ENCODE measurements at places on chromosomes 1 and 21.

GRCh38 chr1:21264898-21265297 is 25.4 kb downstream of the ECE1 start:
- DNase-seq: no peak

DNA sequence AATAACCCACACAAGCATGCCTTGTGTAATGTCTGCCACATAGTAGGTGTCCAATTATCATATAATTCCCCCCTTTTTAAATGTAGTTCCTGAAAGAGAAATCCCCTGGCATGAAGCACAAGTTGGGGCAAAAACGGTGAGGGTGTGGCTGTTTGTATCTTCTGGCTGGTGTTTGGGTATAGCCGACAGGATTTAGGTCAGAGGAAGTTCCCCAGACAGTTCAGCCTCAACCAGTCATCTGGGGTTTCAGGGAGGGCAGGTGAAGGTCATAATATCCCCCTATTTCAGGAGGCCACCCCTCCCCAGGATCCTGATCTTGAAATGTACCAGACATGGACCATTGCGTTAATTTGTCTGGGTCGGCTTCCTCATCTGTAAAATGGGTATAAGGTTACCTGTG is 29.1 kb upstream of the JUN start:
- peak; percentile 59 for DNase-seq

- DNase-seq: no peak
These were observed 340.1 kb upstream of the RGS18 start for GRCh38 chr1:191818198-191818597.

DNA sequence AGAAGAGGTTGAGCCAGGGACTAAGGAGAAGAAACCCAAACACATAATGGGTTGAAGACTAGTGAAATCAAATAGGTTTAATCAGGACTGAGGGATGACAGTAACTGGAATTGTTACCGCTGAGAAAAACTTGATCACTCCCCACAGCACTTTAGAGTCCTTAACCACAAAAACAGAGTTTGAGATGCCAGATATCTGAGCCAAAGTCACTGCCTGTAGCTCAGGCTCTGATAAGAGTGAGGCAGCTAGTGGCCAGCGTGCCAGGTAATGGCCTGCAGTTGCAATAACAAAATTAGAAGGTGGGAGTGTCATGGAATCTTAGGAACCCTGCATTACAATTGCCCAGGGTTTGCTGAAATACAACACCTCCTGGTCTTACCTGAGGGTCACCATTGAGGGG is 48.0 kb downstream of the PRKAB2 start:
- no peak for DNase-seq

DNA sequence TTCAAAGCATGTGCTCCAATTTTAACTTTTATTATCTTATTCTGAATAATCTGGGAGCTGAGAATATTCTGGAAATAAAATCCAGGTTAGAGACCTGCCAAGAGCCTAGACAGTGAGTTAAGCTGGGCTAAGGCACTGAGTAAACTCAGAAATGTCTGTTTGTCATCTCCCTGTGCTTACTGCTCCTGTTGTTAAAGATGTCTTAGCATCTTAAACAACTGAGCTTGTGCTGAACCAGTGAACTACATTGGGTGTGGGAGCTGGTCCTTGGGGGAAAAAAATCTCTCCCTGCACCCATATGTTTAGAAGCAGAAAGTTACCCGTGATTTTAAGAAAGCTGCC is 25.0 kb upstream of the AHCYL1 start:
- no peak for DNase-seq

DNA sequence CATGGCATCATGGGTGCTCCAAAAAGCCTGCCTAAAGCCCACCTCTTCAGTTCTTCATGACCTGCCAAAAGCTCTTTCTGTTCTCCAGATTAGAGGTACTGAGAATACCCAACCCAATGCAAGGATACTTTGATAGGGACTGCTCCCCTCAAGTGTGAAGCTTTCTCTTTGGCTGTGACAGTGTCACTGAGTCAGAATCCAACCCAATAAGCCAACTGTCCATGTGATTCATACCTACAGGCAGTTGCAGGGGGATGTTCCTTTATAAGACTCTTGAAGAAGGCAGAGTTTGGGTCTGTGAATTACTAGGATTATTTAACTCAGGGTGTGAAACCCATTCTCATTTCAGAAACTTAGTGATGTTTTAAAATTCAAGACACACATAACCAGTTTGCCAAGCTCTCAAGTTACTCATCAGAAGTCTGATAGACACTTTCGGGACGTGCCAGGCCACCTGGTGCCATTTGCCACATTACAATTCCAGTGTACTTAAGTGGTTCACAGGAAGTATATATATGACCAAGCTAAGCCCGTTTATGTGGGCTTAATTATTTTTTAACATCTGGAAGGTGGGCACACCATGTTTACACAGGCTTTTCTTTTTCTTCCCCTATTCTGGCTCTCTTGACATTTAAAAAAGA is 265.8 kb downstream of the NFIA start:
- DNase-seq: no peak

GRCh38 chr1:7171168-7171567 is 385.9 kb downstream of the CAMTA1 start:
- no peak for DNase-seq

- DNase-seq: no peak
These were observed 55.9 kb downstream of the GON4L start for GRCh38 chr1:155801149-155801548.

DNA sequence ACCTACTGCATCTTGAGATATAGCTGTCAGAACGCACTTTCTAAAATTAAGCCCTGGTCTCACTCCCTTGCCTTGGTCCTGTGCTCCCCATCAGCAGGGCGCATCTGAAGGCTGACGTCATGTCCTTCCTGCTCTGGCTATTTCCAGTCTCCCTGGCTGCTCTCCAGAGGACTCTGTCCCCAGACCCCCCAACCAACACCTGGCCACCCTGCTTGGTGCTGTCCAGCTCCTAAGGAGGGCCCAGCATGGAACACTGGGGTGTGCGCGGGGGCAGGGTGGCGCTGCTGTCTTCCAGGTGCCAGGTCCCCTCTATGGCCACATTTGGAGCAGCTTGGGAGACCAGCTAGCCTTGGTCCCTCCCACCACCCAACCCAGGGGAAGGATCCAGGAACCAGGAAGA is 8.3 kb downstream of the TNNT2 start:
- no peak for DNase-seq

DNA sequence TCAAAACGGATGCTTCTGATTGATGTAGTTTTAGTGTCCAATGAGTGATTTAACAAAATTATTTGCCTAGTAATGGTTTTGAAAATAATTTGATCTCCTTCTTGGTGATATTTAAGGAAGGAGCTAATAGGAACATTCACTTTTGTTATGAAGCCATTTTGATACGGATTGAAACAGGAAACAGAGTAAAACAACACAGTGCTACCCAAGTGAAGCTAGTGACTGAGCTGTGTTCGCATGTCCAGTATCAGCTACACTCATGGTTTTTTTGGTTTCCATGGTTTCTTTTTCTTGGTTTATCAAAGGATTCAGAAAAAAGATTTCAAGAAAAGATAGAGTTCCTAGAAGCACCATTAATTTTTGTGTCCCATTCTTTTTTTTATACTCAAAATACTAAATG is 40.1 kb upstream of the PLEKHO1 start:
- peak; percentile 32 for DNase-seq

GRCh38 chr1:186143481-186143880 is 231.6 kb downstream of the TPR start:
- no peak for DNase-seq

DNA sequence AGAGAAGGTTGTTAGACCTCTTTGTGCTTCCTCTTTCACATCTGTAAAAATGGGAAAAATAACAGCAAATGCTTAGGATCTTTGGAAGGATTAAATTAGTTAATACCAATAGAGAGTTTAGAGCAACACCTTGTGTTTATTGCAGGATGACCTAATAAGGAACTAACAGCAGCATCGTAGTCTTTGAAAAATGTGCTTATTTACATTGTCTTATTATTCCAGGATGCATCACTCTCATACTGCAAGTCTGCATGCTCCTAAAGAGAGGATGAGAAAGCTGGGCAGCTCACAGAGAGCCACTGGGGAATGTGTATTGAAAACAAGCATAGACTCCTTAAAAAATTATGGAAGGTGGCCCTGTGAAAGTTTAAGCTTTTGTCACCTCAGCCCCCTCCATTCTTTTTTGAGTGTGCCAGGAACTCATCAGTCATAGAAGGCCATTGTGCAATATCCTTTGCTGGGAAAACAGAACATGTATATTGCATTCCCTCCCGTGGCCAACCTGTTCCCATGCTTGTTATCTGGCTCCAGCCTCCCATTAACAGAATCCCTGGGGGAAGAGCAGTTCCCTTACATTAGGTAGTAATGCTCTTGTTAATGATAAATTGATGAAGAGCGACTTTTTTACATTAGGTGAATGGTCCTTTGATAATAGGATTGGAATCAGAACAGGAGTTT is 180.7 kb downstream of the ZNF326 start:
- DNase-seq: no peak

DNA sequence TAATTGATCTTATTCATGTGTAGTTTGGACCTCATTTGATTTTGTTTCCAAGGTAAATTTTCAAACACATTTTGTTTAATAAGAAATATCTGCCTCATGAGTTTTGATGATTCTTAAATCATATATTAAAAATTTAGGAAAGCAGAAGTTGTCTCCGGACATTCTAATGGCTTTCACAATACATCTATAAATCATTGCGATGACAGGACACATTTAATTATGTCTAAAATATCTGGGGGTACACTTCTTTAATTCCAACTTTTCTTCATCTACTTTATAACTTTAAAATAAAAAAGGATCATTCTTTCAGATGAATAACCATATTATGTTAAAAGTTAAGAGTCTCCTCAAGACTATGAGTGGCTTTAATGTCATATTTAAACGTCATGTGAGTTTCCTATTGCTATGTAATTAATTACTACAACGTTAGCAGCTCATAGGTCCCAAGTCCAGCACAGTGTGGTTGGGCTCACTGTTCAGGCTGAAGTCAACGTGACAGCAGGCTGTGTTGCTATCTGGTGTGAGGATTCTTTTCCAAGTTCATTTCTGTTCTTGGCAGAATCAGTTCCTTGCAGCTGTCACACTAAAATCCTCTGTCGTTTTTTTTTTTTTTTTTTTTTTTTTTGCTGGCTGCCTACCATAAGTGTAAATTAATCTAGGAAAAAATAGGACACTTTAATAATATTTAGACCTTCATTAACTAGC is 893.5 kb downstream of the LTN1 start:
- DNase-seq: no peak

GRCh38 chr1:54287176-54287650 is 87.2 kb downstream of the MRPL37 start:
- peak; percentile 31 for DNase-seq

DNA sequence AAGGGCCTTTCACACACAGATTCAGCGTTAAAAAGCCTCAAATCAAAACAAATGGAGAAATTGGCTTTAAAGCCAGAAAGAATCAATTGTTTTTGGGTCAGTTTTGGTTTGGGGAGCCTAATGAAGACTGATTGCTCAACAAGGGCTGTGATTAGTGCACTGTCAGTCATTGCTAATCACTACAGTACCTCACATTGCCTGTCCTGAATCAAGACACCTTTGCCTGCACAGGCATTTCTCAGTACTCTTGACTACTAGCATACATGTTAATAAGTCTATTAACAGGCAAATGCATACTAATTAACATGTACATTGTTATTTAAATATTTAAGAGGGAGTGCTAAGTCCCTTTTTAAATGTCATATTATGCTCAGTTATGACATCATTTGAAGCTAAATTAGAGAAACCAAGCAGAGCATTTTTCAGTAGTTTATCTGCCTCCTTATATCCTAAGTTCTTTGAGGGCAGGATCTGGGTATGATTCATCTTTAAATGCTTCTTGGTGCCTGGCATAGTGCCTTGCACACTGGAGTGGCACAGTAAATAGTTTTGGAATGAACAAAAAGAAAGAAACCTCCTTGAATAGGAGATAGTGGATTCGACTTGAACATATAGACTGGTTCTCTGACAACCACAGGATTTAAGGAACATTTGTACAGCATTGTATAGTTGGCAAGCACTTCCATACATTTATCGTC is 25.8 kb upstream of the CCN1 start:
- no peak for DNase-seq

DNA sequence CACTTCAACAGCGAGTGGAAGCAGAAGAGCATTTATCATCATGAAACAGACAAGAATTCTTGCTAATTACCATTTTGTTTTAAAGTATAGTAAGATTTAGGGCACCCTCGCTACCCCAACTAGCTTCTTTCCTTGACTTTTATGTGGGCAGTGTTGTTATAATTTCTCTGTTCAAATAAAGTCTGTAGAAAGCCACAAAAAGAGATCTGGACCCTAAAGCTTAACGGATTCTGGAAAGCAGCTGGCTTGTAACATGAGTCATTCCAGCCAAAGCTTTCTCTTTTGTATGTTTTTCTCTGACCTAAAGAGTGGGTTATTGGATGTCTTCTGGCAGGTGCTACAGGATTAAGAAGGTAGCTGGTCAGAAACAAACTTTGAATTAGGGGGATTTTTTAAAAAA is 37.4 kb downstream of the RUNX1 start:
- DNase-seq: no peak

DNA sequence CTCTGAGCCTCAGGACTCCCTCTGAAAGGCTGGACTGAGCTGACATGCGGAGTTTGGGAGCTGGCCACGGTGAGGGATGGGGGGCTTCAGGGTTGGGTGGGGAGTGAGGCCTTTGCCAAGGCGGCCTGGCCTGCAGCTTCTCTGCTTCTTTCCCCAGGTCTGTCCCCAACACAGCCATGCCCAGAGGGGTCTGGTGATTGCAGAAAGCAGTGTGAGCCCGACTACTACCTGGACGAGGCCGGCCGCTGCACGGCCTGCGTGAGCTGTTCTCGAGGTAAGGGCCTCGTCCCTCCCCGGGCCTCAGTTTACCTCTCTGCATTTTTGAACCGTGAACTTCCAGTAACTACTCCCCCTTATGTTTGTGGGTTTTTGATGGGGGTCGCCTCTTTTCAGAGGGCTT is 48.6 kb downstream of the TNFRSF8 start:
- DNase-seq: no peak

GRCh38 chr1:106217765-106218164 is 838.7 kb upstream of the PRMT6 start:
- DNase-seq: no peak

DNA sequence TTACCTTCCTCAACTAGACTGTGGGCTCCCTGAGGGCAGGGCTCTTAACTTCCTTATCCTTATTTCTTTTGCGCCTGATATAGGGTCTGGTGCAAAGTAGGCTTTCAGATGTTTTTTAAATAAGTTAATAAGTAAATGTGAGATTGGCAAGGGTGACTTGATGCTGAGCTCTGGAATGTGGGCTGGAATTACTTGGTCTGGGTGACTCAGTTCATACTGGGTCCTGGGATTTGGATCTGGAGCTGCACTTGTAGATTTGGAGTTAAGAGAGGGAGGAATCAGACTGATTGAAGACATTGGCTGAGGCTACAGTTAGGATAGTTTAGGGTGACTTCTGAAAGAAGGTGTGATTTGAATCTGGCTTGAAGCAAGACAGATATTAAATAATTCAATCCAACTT is 190.9 kb downstream of the GIPC2 start:
- DNase-seq: no peak

- DNase-seq: no peak
These were observed 1133.1 kb downstream of the PLA2G4A start for GRCh38 chr1:187961895-187962294.

DNA sequence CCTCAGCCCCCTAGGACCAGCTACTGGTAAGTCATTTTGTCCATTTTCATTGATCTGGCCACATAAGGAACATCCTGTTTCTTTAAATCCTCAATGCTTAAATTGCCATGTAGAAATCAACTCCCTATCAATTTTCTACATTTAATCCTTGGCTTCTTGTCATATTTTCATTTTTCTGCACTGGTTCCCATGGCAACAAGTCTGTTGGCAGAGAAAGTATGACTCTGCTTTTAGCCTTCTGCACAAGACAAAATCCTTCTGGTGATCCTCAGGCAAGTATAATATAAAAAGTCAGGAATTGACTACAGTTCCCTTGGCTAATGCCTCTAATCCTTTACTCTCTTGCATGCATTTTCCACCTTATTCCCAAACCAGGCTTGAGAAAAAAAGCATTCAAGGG is 65.0 kb downstream of the LRRC40 start:
- no peak for DNase-seq
